NCI-H146 (cell line): ENCODE measurements at places on chromosomes 6 and 20.

DNA sequence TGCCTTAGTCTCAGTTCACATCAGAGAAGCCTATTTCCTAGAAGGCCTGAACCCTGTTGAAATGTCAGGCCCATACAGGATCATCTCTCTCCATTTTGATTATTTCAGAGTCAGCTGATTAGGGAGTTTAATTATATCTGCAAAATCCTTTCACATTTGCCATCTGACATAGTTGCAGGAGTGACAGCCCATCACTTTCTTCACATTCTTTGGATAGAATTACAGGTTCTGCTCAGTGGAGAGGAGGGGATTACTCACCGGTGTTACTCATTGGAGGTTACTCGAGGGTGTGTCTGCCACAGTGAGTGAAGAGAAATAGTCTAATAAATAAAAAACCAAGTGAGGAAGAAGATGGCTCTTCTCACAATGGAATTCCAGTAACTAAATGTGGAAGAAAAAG lies 216.8 kb downstream of the TMEM242 start:
- DNase-seq = no peak

GRCh38 chr6:118761645-118762044 lies 110.3 kb upstream of the CEP85L start:
- no peak for DNase-seq

DNA sequence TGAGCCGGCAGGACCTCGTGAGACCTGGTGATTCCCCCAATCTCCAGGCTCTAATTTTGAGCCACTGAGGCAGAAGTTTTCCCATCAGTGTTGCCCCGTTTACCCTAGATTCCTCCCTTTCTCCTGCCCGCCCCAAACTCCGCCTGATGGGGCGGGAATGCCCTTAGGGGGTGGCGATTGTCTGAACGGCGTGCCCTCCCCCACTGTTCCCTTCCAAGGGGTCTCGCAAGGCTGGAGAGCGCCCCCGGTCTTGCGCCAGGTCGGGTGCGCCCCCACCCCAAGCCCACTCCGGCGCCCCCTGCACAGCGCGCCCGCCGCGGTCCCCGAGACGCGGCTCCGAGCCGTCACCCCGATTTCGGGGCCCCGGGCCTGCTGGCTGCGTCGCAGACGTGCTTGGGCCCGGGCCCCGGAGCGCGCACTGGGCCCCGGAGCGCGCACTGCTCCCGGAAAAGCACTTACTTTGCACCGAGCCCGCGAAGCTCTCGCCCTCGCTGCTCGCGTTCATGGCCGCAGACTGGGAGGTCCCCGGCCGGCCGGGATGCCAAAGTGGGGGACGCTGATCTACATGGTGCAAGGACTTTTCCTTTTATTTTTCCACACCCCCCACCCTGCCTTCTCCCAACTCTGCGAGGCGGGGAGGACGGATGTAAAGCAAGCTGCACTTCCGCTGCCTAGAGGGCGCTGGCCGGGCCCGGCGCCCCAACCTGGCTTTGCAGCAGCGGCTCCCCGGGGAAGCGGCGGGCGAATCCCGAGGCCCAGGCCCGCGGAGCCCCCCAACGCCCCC lies at the start of gene ZFP64:
Gene ZFP64, minus strand, starts transcription at position 648 of the 784 bp plus-strand sequence. Its CDS starts 143 bp downstream, at position 505.
- peak; percentile 87 for DNase-seq

GRCh38 chr6:46964716-46965519 lies 43.2 kb upstream of the ADGRF5 start:
- no peak for DNase-seq

DNA sequence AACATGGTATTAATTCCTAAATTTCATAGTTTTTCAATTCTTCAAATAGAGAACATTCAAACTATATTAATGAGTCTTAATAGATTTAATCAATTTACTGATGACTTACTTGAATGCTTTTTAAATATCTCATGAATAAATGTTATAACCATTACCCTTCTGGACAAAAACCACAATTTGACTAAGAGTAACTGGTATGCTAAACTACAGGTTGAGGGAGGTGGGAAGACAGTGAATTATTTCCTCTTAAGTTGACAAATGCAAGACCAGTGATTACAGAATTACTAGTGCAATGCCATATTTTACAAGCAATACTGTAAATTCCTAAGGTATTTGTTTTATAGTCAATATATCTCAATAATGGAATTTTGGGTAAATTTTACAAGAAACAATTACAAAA lies 65.1 kb downstream of the REV3L start:
- no peak for DNase-seq

DNA sequence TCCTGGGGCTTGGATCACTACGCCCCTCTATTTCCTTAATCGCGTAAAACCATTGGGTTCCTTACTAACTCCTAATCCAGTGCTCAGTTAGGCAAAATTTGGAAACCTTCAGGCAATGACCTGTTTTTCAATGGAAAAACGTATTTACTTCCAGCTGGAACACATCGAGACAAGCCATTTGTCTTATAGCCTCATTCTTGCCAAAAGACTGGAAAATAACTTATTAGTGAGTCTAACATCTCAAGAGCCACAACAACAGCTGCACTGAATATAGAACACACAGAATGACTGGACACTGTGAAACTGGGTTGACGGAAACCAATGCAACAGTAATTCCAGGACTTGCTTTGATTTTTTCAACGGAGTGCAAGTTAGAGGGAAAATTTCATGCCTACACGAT lies 125.2 kb upstream of the MAP3K7 start:
- DNase-seq = no peak

DNA sequence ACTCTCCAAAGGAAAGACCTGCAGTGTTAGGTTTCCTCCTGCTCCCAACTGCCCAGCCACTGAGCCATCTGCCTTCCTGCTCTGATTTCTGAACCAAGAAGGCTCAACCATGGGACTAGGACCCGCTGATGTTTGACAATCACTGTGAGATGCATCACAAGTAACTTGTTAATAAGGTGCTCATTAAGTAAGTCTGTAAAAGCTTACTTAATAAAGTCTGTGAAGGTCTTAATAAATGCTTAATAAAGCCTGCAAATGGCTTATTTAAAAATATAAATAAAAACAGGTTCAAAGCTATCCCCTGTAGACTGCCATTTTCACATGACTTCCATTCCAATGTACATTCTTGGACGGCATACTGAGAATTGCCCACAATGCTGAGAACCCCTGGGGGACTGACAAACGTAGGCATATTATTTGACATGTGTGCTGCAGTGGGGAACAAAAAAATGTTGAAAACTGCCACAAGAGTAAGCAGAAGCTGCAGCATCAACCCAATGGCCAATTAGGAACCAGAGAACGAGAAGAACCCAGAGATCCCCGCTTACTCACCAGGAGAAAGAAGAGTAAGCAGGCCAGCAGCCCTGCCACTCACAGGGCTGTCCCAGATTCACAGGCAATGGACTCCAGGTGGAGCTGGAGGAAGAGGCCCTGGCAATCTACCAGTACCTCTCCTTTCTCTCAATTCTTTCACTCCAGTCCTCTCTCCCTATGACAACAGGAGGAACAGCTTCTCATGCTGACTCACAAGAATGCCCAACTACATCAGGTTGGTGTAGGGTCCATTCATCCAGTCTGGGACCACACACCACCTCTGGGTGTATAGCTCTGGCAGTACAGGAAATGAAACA lies 19.5 kb downstream of the KIF13A start:
- no peak for DNase-seq

GRCh38 chr20:52476074-52476750 lies 284.6 kb upstream of the ZFP64 start:
- no peak for DNase-seq

DNA sequence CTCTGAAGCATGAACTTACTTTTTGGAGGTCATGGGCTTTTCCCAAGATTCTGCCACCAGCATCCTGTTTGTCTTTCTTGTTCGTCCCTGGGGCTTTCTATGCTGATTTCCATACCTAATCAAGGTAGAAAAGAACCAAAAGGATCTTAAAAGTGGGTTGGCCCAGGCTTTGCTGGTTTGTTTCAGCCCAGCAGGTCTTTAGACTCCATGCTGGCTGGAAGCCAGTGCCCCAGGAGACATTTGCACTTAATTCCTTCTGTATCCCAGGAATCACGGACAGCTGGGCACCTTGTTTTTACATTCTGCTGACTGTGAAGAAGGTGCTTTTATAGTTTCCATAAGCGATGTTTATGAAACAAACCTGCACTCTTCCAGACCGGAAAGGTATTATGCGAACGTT lies 195.9 kb downstream of the CDH4 start:
- no peak for DNase-seq

DNA sequence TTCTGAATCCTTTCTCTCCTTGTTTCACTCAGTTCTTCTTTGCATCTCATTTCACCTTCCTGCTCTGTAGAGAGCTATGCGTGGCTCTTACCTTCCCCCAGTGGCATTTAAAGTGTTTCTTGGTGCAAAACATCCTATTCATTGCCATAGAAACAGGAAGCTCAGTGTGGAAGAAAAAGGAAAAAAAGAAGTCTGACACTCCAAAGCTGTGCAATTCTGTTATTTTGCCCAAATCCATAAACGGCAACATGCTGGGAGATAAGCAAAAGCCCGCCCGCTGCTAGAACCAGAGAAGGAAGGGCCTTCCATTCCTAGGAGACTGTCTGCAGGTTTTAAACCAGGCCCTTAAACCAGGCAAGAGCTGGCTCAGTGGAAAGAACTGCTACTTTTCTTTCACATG lies 247.1 kb downstream of the HIVEP2 start:
- DNase-seq = no peak

- DNase-seq = no peak
Observed at GRCh38 chr6:136306466-136306865, 16.8 kb upstream of the BCLAF1 start.

DNA sequence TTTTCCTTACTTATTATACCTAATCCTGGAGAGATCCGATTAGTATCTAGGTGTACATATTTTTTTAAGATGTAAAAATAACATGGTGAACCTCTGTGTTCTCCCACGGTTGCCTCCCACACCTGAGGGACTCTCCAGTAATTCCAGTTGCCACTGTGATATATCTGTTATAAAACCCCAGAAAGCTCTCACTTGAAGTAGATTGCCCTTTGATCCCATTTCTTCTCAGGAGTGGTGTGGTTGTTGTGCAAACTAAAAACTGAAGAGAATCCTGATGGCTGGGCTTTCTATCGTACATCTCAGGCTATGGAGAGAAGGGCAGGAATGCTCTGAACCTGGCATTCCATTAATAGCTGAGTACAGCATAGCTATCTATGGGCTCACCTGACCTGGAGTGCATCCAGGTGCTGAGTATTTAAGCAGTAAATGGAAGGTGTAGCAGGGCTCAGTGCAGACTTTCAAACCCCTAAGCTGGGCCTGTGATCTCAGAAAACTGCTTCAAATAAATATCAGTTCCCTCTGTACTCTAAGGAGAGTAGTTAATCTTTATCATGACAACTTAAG lies 41.0 kb downstream of the VGLL2 start:
- DNase-seq = no peak

DNA sequence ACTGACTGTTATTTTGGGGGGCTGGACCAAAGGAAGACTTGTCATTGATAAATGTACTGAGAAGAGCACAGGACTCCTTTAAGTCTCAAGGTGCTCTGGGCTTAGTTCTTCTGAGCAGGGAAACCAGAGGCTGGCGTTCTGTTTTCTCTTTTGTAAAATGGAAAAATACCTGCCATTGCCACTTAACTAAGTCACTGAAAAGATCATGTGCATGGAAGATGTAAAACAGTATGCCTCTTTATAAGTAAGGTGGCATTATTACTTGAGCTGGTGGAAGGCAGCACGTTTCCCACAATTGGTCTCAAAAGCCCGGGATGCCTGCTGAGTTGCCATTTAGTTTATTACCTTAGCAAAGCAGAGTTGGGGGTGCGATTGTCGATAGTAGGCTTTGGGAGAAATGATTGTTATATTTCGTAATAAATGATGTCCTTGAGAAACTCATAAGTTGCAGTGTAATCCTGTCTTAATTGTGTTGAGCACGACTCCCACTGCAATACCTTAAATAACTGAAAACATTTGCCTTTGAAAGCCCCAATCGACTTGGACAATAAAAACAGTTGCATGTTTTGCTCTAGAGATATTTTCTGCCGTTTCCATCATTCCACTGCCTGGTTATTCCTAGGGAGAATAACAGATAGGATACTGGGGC lies 3.6 kb downstream of the JARID2 start:
- no peak for DNase-seq

GRCh38 chr20:60817891-60818290 lies 434.2 kb upstream of the CDH4 start:
- peak; percentile 19 for DNase-seq

GRCh38 chr20:14727485-14728150 lies 390.2 kb upstream of the FLRT3 start:
- DNase-seq = no peak

- DNase-seq = no peak
Observed at GRCh38 chr6:110207652-110208051, 27.4 kb downstream of the CDC40 start.

DNA sequence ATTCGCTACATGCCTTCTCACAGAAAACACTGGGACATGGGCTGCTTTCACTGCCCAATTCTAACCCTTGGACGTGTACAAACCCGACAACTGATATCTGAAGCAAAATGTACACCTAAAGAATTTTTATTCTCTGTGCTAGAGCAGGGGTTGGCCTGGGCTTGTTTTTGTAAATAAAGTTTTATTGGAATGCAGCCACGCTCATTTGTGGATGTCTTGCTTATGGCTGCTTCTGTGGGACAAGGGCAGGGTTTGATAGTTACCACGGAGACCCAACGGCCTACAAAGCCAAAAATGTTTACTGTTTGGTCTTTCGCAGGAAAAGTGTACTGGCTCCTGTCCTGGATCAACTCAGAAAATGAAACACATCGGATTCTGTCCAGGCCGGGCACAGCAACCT lies 58.1 kb upstream of the APCDD1L start:
- no peak for DNase-seq

DNA sequence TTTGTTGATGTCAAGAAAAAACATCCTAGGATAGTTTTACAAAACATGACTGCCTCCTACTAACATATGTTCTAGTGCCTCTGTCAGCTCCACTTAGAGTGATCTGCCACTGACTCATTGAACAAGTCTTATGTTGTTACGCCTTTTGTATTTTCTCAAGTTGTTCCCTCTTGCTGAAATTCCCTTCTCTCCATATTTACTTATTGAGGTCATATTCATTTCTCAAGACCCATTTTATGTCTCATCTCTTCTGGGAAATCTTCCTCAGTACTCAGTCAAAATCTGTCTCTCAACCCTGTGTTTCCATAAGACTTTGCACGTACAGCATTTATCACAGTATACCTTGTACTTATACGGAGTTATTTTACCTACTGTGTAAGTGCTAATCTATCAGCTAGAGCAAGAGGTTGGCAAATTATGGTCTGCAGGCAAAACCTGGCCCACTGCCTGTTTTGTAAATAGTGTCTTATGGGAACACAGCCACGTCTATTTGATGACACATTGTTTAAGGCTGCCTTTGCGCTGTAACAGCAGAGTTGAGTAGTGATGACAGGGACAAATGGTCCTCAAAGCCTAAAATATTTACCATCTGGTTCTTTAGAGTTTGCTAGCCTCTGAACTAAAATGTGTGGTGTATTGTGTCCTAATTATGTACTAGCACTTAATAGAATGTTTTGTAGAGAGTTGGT lies 83.4 kb downstream of the ADGRB3 start:
- DNase-seq = no peak

- DNase-seq = no peak
Observed at GRCh38 chr6:41222513-41222912, 5.6 kb upstream of the TREML4 start.

DNA sequence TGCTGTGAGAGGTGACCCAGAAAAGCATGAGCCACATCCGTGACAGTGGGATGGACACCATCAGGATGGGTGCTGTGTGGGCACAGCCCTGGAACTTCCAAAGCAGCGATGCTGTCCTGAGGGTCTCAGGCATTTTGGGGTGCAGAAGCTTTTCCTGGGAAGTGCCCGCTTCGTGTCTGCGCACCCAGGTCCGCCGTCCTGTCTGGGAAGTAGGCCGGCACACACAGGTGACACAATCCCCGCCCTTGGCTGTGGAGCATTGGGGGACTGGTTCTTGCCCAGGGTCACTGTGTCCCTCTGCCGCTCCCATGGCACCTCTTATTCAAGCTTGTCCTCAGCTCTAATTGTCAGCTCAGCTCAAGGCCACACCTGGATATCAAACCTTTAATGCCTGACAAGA lies 112.6 kb downstream of the ZDHHC14 start:
- no peak for DNase-seq
